ENCODE measurements at places on chromosomes 6 and 20. TPM values are rescaled to one million over a fixed set of nuclear protein-coding genes. Genes with fewer than 3 reads are reported as not detected.

- DNase-seq, result no peak
Observed at GRCh38 chr6:144129469-144129868, 20.8 kb upstream of the STX11 start.

GRCh38 chr6:121393731-121394505 lies 41.5 kb upstream of the GJA1 start:
- DNase-seq, result no peak

DNA sequence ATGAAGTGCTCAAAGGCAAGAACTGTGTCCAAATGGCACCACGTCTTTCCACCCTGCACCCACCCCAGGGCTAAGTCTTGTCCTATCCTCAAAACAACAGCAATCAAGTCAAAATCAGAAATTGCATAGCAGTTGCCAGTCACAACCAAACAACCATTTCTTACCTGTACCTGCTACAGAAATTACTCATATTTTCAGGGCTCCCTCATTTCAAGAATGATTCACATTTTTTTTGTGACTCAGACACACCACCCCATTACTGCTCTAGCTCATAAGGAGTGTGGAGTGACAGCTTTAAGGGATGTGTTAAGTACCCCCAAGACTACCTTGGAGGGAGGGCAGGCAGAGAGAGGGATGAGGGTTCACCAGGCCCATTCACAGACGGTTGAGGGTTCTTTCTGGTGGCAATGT lies 111.7 kb downstream of the TRERF1 start:
- no peak for DNase-seq

BPIFB3 gene
- not detected for total RNA-seq

DNA sequence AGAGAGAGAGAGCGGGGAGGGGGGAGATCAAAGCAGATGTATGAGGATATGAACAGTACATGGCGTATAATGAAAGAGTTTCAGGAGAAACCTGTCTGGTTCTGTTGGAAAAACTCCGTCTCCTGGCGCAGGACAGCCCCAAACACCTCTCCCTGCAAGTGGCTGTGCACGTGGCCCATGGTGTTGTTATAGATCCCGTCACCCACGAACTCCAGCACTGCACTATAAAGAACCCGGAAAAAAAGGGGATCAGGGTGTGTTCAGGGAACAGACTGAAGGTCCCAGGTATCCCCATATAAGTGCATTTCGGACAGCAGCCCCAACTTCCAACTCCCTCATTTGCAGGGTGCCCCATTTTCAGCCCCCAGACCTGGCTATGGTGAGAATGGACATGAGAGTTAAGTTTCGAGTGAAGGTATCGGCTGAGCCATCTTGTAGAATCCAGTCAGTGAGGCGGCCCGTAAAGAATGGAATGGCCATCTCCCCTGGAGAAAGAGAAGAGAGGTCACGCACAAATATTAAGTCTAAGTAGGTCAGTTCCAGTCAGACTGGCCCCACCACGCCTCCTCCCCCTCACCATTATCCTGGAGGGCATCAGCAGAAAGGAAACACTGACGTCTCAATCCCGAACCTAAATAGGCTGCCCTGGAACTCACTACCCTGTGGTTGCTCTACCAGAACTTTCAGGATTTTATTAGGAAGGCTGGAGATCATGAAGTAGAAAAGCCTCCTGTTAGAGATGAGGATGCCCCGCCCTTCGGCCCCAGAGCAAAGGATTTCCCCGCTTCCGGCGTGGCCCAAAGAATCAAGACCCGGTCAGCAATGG lies 1.3 kb downstream of the TAP1 start:
- no peak for DNase-seq

GRCh38 chr6:44117397-44118128 lies 9.7 kb downstream of the MRPL14 start:
- DNase-seq, result no peak

PGC gene
- 0.36 TPM for total RNA-seq

CASS4 gene
- 1.1 TPM for total RNA-seq

DNA sequence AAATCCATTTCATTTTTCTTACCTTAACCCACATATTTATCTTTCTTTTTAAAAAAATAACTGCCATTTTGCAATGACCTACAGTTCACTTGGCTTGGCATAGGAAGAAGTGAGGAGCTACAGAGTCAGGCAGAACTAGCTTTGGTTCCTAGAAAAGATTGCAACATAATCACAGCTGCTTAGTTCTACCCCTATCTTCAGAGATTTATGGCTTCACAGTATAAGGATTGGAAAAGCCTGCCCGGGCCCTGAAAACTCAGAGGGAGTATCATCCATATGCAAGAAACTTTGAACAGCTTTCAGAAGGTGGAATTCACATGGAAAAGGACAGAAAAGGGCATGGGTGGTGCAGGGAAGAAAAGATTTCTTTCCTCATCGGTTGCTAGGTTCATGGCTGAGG lies 774.3 kb upstream of the CHD6 start:
- DNase-seq, result no peak

DNA sequence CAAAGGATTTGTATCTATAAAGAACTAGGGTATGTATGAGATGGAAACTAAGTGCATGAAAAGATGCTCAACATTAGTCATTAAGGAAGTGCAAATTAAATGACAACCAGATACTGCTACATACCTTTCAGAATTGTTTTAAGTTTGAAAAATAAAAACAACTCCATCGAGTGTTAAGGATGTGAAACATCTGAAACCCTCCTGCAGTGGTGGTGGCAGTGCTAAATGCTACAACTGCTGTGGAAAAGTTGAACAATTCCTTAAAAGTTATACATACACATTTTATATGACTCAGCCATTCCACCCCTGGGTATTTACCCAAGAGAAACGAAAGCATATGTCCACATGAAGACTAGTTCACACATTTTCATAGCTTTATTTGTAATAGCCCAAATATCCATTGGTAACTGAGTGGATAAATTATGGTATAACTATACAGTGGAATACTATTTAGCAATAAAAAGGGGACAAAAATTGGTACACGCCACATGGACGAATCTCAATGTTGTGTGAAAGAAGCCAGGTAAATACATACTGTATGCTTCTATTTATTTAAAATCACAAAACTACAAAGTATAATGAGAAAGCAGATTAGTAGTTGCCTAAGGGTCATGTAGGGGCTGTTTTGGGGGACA lies 10.6 kb downstream of the ARMH2 start:
- no peak for DNase-seq

- no peak for DNase-seq
Observed at GRCh38 chr20:21557241-21558020, 43.6 kb upstream of the NKX2-2 start.

- no peak for DNase-seq
Observed at GRCh38 chr6:52557389-52558265, 19.2 kb downstream of the TRAM2 start.

- DNase-seq, result no peak
Observed at GRCh38 chr20:58853976-58854637, 1.6 kb downstream of the GNAS start.

- no peak for DNase-seq
Observed at GRCh38 chr20:40667503-40667902, 21.5 kb downstream of the MAFB start.

GRCh38 chr6:11208267-11208666 lies 24.2 kb downstream of the NEDD9 start:
- DNase-seq, result no peak

DNA sequence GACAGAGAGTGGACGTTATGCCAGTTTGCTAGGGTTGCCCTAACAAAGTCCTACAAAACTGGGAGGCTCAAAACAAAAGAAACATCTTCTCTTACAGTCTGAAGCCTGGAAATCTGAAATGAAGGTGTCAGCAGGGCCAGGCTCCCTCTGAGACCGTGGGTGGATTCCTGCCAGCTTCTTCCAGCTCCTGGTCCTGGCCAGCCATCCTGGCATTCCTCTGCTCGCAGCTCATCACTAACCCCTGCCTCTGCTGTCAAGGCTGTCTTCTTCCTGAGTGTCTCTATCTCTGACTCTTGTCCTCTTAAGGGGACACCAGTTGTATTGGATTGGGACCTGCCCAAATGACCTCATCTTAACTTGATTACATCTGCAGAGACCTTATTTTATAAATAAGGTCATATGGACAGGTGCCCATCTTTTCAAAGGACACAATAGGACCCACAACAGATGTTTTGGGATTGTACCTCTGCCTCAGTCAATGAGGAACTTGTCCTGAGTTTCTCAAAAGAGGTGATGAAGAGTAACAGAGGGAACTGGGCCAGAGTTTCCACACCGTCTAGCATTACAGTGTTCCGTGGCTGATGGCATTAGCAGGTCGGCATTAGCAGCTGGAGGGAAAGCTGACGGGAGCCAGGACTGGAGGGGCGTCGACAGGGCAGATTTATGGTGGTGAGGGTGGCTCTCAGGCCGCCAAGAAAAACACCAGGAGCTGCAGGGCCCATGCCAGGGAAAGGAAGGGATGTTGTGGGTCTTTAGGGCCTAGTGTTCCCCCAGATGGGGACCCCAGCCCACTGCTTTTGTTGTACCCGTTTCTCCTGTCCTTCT lies 157.3 kb downstream of the TBXT start:
- DNase-seq, result no peak

DNA sequence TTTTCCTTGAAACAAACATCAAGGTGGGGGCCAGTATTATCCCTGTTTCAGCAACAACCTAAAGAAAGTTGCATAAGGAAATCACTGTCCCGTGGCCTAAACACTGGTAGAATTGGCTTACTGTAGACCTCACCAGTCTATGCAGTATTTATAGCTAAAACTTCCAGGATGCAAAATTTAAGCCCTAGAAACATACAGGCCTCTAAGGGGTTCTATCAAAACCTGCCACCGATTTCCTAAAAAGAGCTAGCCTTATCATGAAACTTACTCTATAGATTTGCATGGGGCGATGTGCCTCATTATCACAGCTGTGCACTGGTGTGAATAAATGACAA lies 84.3 kb upstream of the FOXQ1 start:
- DNase-seq, result no peak

DNA sequence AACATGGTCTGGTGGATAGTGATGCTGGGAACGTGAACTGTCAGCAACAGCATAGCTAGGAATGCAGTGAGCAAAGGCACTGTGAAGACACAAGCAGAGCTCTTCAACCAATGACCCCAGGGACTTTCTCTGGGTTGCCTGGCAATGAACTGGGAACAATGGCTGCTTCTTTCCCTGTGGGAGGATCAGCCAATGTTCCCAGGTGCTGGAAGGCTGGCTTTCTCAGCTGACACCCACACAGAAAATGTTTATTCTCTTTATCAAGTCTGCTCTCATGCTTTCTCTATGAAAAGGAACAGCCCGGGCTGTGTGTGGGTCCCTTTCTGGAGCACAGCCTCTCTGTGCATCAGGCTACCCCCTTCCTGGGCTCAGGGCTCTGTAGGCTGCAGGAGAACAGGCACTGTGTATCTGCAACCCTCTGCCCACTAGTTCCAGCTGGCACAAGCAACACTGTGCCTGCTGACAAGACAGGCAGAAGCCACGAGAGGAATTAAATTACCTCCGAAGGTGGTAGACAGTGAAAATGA lies 54.2 kb downstream of the HFE start:
- DNase-seq, result no peak

- DNase-seq, result no peak
Observed at GRCh38 chr6:168071620-168072019, 7.4 kb downstream of the FRMD1 start.

- no peak for DNase-seq
Observed at GRCh38 chr20:60095456-60095855, 137.2 kb downstream of the CDH26 start.

DNA sequence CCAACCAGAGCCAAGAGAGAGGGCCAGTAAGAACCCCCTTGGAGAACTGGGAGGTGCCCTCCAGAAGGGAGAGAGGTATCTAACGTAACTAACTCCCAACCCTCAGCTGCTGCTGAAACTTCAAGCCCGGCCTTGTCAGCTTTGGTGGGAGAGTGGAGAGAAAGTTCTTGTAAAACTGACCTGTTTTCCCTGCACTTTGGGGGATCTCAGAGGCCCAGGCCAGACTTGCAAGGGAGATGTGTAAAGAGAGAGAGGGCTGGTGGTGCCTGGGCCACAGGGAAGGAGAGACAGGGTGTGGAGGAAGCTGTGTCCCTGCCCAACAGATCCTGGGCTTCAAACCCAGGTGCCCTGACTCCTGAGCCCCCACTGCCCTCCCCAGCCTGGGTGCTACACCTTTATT lies 17.3 kb upstream of the IP6K3 start:
- DNase-seq, result no peak

DNA sequence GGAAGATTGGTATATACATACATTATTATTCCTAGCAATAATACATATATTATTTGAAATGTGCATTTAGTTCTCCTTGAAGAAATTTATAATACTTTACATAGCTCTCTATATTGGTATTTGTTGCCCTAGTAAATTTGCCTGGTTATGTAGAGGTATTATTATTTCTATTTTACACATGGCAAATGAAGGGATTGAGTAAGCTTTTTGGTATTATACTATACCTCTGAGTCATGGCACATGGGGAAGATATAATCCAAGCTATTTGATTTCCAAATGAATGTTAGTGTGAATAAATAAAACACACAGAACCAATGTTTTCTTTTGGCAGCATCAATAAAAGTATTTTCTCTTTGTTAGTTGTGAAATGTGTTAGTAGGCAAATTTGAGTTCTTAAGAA lies 409.6 kb upstream of the SLC35B3 start:
- DNase-seq, result no peak

GRCh38 chr6:14619419-14619781 lies 501.8 kb downstream of the CD83 start:
- no peak for DNase-seq
